ENCODE measurements at places on chromosomes 3 and 15. TPM values are rescaled to one million over a fixed set of nuclear protein-coding genes. Genes with fewer than 3 reads are reported as not detected.

DNA sequence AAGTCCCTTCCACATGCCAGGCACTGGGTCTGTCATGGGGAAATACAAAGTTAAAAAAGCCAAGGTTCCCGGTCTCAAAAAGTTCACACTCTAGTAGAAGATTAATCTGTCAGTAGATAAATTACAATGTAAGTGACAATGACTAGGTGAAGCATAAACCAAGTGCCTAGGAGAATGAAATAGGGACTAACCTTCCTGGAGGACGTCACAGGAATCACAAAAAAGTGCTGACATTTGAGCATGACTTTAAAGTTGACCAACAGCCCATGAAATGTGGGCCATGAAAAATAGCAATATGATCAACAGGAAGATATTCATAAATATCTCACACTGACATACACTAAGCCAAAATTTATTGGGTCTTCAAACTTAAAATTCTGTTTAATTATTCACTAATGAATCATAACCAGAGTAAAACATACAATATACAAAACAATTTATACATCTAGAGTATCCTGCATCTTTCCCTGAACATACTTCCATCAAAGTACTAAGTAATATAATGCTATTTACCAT lies 20.0 kb downstream of the COPS2 start:
- no peak overlapping the region for H3K27ac ChIP-seq
- no peak overlapping the region for H3K4me3 ChIP-seq
- DNase-seq = no peak
- H3K36me3 ChIP-seq = peaks cover 17% of the 10 kb centered on the region

- no peaks in the 10 kb centered on the region for H3K27me3 ChIP-seq
- peaks cover 3% of the 10 kb centered on the region for H3K4me1 ChIP-seq
- peaks cover 4% of the 10 kb centered on the region for H3K36me3 ChIP-seq
- DNase-seq = no peak
- H3K4me3 ChIP-seq = no peak overlapping the region
Measured at GRCh38 chr3:144028798-144029411, 57.3 kb downstream of the DIPK2A start.

DNA sequence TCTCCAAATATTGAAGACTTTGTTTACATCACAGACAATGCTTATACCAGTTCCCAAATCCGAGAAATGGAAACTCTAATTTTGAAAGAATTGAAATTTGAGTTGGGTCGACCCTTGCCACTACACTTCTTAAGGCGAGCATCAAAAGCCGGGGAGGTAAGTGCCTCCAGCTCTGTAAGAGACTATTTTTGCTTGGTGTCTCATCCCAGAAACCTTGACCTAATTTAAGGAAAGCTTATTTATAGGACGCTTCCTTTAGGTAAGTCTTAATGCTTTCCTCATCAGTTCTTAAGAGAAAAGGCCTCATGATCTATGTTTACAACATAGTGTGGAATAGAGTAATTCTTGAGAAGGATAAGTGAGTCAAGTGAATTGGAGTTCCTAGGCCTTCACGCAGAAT lies 11.8 kb downstream of the CCNB2 start:
- DNase-seq = no peak
- H3K27me3 ChIP-seq = no peaks in the 10 kb centered on the region
- H3K4me3 ChIP-seq = no peak overlapping the region
- H3K36me3 ChIP-seq = peaks cover 26% of the 10 kb centered on the region

- H3K36me3 ChIP-seq = peaks cover 3% of the 10 kb centered on the region
- H3K4me1 ChIP-seq = peaks cover 33% of the 10 kb centered on the region
- H3K27ac ChIP-seq = no peak overlapping the region
Measured at GRCh38 chr15:67882487-67883233, 42.8 kb upstream of the RNU6-1 start.

Gene RTP1
- total RNA-seq = not detected
